ENCODE measurements at places on chromosomes 7 and 10. TPM values are rescaled to one million over a fixed set of nuclear protein-coding genes. Genes with fewer than 3 reads are reported as not detected.

CYP2C8 gene
- polyA plus RNA-seq = 4.1 TPM

GNGT1 gene
- 0.44 TPM for polyA plus RNA-seq

OPN4 gene
- polyA plus RNA-seq = not detected

UBTD1 gene
- polyA plus RNA-seq = 9.4 TPM

CRHR2 gene
- 0.25 TPM for polyA plus RNA-seq

ADAMTS14 gene
- 1.3 TPM for polyA plus RNA-seq

CLDN4 gene
- polyA plus RNA-seq = 94.6 TPM

USP6NL gene
- polyA plus RNA-seq = 27.2 TPM

CAV2 gene
- 34.1 TPM for polyA plus RNA-seq

EBF3 gene
- 0.89 TPM for polyA plus RNA-seq

NUP42 gene
- polyA plus RNA-seq = 65.6 TPM

TMEM229A gene
- polyA plus RNA-seq = 0.17 TPM

DNA sequence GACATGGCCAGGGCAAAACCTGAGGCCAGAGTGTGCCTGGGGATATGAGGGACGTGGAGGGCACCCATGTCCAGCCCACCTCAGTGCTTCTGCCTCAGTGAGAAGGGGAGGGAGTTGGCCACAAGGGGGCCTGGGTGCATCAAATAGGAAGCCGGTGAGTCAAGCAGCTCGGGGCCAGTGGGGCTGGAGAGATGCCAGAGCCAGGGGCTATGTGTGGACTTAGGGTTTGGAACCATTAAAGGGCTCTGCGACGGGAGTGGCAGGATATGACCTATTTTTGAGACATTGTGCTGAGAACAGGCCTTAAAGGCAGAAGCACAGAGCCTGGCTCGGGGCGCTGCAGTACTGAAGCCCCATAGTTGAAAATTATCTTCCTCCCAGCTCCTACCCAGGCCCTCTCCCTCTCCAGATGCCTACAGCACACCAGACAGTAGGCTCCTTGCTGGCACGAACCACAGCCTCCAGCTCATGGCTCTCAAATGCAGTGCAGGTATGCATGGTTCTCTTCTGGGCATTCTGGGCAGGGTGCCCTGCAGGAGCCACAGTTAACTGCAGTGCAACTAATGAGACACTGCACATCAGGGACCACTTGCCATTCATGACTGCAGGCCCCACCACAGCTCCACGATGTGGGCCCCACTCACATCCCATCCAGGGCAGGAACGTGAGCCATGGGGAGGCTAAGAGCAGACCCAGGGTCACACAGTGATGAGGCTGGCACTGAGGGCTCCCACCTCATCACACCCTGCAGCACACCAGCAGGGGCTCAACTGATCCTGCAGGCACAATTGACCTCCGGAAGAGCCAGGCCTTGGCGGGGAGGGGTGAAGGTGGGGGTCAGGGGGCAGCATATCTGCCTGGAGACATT lies 7.2 kb upstream of the PGAM2 start:
- DNase-seq = no peak

GRCh38 chr10:73837072-73837471 lies 25.7 kb upstream of the NDST2 start:
- DNase-seq = no peak

DNA sequence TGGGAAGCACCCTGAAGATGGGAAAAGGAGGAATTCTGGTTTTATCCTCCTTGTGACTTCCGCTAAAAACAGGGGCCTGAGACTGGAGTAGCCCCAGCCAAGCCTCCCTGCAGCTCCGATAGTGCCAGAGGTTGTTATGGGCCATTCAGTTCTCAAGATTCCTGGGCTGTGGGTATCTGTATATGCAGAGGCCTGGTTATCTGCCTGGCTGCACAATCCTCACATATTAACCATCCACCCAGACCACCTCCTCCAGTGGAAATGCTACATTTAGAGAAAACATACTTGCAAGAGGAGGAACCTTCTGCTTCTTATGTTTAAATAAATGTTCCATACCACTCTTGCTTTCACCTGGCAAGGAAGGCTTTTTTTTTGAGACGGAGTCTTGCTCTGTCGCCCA lies 34.6 kb downstream of the ARL3 start:
- no peak for DNase-seq

GRCh38 chr10:74753442-74754211 lies 72.8 kb upstream of the KAT6B start:
- DNase-seq = no peak

DNA sequence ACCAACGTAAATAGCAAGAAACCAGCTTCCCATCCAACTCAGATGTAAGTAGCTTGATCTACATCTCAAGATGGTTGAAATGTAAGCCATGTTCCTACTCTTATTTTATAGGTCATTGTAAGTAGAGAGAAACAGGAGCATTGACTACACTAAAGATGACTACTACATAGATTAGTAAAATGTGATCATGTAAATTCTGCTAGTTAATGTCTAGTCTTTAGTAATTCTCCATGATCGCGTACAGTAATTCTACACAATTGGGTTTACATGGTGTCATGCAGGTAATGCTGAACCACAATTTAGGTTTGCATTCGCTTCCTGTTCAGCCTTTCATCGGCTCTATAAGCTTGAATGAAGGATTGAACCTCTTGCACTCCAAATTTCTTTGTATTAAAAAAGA lies 14.9 kb upstream of the SFMBT2 start:
- no peak for DNase-seq

DNA sequence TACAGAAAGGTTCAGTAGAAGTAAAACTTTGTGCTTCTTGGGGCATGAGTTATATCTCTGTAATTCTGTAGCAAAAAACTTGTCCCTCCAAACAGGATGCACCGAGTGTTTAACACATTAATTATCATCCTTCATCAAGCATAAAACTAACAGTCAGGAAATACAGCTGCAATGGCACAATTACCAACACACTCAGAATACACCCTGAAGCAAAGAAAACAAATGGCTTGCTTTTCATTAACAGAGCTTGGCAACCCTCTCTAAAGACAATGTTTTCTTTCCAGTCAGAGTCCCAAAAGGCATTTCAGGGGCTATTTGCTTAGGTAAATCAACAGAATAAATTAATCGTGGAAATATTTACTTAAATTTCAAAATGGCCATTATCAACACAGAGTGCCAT lies 107.7 kb downstream of the ICA1 start:
- DNase-seq = no peak

GRCh38 chr10:9858816-9859215 lies 1158.9 kb upstream of the CELF2 start:
- no peak for DNase-seq

- DNase-seq = no peak
Measured at GRCh38 chr10:26331371-26331770, 106.8 kb upstream of the APBB1IP start.

DNA sequence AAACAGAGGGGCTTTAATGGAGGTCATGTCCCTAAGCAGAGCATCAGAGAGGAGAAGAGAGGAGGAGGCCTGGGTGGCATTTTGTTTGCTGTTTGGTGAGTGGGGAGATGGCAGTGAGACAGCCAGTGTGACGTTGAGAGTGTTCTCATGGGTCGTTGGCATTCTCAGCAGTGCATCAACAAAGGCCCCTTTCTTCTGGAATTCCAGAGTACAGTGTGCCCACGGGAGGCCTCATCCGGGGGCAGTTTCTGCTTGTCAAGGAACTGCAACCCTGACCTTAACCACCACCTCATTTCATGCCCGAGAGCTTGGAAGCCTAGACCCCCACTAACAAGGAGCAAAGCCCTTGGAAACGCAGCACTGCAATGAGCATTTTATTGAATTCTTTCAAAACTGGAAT lies 92.9 kb downstream of the CELF2 start:
- peak; percentile 5 for DNase-seq

DNA sequence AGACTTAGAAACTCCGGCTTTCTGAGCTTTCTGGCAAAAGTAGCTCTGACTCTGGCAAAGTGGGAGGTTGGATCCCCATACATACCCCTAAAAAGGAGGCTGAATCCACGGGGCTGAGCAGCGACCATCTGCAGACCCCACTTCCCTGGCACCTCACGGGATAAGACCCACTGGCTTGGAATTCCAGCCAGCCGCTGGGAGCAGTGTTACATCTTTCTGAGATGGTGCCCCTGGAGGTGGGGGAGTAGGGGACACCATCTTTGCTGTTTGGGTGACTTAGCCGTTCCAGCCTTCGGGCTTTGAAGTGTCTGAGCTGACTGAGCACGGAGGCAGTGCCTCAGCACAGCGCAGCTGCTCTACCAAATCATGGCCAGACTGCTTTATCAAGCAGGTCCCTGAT lies 45.0 kb upstream of the GRM3 start:
- DNase-seq = no peak

DNA sequence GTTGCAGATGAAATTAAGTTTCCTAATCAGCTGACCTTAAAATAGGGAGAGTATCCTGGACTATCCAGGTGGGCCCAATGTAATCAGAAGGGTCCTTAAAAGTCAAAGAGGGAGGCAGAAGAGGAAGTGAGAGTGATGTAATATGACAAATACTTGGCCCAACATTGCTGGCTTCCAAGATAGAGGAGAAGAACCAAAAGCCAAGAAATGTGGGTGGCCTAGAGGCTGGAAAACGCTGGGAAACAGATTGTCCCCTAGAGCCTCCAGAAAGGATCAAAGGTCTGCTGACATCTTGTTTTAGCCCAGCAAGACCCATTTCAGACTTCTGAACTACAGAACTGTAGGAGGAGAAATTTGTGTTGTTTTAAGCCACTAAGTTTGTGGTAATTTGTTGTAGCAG lies 79.7 kb upstream of the NOBOX start:
- DNase-seq = no peak

DNA sequence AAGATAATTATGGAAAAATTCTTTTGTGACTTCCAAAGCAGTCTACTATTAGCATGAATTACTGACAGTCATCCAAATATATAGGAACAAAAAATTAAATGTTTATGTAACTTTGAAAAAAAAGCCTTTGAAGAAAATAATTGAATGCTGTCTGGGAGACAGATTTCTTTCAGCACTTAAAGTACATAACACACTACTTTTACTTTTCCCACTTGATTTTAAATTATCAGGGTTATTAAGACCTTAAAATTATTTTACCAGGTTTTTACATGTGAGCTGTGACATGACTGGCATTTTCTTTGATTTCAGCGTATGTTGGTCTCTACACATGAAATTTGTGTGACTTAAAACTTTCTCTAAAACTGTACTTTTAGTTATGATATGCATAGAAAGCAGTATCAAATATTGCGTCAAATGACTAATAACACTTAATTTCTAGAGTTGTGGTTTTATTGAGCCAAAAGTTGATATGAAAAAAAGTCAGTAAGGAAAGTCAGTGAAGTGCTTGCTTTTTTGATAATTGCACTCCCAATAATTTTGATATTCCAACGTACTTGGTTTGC lies 3.1 kb downstream of the PTEN start:
- DNase-seq = no peak

GRCh38 chr10:82089327-82089726 lies 214.3 kb downstream of the NRG3 start:
- no peak for DNase-seq

DNA sequence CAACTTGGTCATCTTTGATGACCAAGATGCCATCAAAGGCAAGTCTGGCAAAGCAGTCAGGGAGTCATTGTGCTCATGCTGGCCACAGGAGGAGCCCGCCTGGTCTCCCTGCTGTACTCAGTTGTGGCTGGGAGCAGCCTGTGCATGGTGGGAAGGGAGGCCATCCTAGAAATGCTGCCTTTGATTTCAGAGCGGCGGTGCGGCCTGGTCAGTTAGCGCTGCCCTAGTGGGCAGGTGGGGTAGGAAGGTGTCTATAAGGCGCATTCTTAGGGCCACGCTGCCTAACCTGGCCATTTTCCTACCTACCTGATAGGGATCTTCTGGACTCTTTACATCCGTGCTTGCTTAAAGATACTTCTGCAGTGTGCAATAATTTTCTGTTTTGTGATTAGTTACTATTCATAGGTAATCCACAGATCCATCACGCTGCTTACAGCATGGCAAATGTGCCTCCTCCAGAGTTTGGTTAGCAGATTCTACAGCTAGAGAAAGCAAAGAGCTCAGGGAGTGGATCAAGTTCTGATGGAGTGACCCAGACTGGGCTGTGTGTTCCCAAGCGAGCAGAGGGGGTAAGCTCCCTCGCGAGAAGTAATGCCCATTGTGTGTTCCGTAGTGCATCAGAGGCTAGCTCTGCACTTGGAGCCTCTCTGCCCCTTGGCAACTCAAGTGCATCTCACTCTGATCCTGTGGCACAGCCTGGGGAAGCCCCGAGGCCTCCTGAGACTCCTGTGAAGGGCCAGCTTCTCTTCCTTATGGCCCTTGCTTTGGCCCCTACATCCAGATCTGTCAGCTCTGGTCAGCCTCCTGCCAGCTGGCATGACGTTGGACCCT lies 970.1 kb upstream of the ZNF722 start:
- no peak for DNase-seq

DNA sequence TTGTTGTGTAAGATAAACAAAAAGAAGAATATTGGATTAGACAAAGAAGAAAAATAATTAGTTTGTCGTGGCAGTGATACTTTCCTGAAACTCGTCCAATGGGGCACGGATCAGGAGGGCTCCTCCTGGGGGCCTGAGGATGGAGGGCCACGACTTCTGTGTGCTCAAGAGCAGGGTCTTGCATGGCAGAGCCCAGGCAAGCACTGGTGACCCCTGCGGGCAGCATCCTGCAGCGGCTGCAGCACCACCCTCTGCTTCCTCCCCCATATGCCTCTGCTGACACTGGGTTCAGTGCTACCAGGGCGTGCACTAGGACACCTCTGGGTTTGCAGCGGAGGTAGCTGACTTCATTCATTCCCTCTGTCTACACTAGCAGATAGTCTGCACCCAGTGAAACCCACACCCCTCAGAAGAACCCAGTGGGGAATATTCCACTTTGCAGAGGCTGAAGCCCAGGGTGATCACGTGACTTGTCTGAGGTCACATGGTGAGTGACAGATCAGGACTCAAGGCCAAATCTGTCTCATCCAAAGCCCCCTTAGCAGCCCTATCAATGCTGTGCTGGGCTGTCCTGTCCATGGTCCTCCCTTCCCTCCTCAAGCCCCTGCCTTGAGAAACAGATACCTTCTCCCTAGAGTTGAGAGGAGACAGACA lies 375.5 kb downstream of the TCERG1L start:
- DNase-seq = no peak

- no peak for DNase-seq
Measured at GRCh38 chr10:101771380-101771779, 4.5 kb downstream of the FGF8 start.

- no peak for DNase-seq
Measured at GRCh38 chr7:54995610-54996363, 23.0 kb upstream of the EGFR start.

DNA sequence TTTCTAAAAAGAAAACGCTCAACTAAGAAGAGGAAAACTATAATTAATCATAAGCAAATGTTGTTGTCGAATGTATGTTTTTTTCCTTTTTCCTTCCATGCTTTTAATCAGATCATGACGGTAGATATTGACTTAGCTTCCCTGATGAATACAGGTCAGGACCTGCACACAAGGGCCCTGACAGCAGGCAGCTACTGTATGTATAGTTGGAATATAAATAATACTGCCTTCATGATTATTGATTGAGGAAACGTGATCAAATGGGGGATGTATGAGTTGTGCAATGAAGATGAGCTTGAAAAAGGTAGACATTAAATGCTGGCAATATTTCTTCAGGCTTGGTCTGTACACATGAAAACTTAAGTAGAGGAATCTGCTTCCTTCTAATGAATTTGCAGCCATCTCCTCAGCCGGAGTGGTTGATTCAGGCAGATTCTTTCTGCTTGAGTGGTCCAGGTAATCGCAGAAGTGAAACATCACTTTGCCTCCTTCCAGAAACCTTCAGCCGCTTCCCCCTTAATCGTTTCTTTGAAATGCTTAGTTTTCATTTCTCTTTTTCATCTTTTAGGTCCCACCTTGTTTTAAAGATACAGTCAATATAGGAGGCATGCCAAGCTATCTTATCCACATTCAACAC lies 656.5 kb downstream of the SDK1 start:
- DNase-seq = no peak

- no peak for DNase-seq
Measured at GRCh38 chr10:128476368-128476725, 350.1 kb upstream of the MKI67 start.

- no peak for DNase-seq
Measured at GRCh38 chr7:39958038-39958437, 8.0 kb downstream of the CDK13 start.

All from right renal pelvis (tissue), 4 donors.